ENCODE measurements at places on chromosomes 7 and 10.
A peak's percentile ranks its signal among the peaks of the same experiment; 100 is the strongest.

DNA sequence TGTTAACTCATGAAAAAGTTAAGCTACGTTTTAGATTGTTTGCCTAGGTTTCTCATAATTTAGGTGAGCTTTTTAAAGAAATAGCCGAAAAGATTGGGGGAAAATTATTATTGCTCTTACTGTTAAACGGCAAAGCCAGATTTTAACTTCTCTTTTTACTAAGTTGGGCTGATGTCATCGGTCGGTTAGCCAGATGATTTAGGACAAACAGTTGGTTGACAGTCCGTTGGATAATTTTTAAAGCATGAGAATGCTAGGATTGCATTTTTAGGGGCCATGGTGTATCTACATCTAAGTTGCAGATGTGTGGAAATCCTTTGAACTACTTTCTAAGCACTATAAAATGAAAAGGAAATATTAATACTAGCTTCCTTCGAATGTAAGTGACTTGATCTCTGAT, 280.9 kb upstream of the AKR1E2 start:
- DNase-seq = peak; percentile 55

DNA sequence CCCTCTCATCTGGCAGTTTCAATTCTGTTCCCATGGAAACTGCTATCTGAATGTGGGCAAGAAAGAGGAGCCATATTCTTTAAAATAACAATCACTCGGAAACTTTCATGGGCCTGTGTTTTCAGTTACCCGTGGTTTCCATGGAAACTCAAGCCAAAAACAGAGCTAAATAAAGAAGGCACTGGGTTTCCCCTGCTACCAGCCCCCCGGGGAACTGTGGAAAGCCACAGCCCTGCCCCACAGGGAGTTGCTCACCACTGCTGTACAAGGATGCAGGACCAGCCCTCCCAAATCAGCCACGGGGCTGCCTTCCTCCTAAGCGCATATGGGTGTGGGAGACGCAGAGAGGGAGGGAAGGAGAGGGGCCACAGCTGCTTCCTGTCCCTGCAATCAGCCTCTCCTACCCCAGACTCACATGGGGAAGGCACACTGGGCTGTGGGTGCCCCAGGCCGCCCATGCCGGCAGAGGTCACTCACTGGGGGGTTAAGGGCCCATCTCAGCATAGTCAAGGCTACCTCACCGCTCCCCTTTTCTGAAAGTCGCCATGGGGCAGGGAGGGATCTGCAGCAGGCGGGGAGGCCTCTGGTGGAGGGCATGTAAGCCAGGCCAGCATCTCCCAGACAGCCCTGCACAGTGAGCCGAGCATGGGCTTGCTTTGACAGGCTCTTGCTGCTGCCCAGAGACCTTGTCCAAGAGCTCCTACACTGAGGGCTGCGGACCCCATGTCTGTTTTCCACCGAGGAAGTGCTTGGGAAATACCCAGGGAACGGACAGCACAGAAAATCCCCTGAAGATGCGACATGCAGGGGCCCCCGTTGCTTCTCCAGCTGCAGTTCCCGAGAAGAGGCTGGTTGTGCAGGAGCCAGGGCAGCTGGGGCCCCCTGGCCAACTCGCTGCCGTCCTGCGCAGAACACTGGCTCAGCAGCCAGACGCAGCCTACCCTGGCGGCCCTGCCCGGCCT, 157.3 kb upstream of the PPP2R2D start:
- peak; percentile 21 for DNase-seq

DNA sequence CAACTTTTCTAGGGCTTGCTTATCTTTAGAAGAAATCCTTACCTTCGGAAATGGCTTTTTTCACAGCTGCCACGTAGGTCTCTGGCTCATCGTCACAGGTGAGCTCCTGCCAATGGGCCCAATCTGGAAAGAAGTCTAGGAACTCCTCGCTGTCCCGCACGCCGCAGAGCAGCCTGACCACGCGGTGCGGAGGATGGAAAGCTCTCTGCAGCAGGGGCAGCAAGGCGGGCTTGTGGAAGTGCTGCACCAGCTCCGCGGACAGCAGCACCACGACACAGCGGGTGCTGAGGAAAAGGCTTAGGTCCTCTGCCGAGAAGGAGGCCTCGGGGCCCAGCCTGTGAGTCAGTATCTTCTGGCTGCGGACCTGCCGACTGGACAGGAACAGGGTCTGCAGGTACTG, 10.8 kb downstream of the PIK3AP1 start:
- DNase-seq = no peak

- DNase-seq = no peak
Measured at GRCh38 chr7:147796581-147796980, 794.0 kb upstream of the C7orf33 start.

GRCh38 chr7:28986765-28987110, 28.6 kb upstream of the TRIL start:
- peak; percentile 66 for DNase-seq

DNA sequence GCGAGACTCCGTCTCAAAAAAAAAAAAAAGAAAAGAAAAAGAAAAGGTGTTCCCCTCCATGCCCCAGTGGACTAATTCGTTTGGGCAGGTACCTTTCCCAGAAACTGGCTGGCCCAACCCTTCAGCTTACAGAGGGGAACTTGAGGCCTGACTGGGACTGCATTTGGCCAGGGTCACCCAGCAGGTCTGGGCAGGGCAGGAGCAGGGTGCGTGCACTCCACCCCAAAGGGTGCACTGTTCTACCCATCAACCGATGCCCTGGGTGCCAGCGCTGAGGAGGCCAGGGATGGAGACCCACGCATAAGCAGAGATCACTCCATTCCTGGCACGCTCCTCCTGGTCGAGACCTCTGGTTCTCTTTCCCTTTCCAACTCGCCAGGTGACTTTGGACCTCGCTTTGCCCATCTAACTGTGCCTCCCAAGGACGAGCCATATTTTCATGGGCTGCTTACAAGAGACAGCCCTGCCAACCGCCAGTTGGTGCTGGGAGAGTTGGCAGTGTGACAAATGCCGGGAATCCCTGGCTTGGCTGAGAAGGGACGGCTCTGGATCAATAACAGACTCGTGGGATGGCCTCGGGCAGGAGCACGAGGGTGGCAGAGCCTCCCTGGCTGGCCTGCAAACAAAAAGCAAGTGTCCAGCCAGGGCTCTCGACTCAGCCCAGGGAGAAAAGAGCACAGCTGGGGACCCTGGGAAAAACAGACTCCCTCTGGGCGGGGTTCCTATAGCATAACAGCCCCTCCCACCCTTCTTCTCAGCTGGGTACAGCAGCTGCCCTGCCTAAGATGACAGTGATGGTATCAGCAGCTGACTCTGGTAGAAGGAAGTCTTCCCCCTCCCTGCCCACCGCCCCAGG, 7.9 kb downstream of the HSPB1 start:
- DNase-seq = no peak

GRCh38 chr10:49252313-49253034, 46.5 kb upstream of the C10orf71 start:
- no peak for DNase-seq

DNA sequence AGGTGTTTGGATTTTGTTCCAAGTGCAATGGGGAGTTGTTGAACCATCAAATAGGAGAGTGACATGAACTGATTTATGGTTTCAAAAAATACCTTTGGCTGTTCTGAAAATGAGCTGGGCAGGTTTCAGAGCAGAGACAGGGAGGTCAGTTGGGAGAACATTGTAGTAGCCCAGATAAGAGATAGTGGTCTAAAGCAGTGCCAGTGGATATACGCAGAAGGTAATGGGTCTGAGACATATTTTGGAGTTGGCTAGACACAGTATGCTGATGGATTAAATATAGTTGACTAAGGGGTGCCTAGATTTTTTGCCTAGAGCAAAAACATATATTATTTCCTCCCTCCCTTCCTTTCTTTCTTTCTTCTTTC, 21.3 kb upstream of the CDK14 start:
- DNase-seq = no peak

DNA sequence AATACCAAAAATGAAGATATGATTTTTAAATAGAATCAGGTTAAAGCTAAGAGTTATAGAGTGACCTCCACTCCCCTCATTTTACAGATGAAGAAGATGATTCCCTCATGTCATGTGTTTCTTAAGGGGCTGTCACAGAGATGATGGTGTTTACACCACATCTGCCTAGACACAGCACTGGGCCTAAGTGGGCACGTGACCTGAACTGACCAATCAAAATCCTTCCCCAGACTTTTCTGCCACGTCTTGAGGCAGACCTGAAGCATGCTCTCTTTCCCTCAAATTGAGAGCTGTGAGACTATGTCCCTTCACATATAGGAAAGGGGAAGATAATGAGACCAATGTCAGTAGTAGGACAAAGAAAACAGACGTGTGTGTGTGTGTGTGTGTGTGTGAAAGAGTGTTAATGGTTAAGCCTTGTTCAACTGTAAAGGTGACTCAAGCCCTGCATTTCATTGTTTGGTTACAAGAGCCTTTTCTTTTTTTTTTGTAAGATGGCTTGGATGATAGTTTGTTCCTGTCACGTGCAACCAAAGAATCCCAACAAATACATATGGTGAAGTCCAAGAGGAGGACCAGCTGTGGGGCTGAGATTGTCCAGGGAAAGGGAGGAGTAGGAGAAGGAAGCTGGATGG, 172.8 kb upstream of the AOAH start:
- no peak for DNase-seq
